Progenitor cell of endocrine pancreas (in vitro differentiated cells): ENCODE measurements at places on chromosomes 16 and 17.

GRCh38 chr16:73149334-73149733 lies 101.4 kb upstream of the ZFHX3 start:
- no peak for DNase-seq

DNA sequence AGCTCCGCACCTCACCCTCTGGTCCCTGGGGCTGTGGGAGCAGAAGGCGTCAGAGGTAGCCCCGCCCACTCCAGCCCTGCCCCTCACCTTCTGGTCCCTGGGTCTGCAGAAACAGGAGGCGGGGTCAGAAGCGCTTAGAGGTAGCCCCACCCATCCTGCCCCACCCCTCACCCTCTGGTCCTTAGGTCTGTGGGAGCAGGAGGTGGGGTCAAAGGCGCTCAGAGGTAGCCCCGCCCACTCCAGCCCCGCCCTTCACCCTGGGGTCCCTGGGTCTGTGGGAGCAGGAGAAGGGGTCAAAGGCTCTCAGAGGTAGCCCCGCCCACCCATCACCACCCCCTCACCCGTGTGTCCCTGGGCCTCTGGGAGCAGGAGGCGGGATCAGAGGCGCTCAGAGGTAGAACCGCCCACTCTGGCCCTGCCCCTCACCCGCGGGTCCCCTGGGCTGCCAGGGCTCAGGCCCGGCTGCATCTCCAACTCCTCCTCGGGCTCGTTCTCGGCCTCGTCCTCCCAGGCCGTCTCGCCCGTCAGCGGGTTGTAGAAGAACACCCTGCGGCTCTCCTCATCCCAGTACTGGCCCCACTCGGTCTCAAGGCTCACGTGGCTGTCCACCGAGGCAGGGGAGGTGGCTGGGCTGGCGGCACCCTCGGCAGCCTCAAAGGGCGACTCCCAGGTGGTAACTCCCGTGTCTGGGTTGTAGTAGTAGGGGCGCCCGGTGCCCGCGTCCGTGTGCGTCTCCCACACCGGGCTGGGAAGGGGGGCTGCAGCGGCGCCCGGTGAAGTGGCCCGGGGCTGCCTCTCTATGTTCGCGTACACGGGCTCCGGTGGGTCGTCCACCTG lies 27.2 kb downstream of the ARHGAP27 start:
- DNase-seq = peak; percentile 57

DNA sequence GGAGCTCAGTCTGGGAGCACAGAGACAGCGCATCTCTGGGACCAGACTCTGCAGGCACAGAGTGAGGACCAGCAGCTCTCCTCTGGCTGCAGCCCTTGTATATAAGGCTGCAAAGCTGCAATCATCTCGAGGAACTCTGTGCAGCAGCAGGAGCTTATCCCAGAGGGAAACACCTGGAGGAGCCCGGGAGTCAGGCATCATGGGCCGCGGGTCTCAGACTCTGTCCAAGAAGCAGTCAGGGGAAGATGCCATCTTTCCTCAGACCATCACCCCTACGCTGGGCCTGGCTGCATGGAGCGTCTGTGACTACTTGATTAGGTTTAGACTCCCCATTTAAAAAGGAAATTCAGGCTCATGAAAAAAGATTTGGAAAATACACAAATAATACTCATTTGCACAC lies 122.0 kb downstream of the IRF8 start:
- DNase-seq = no peak

DNA sequence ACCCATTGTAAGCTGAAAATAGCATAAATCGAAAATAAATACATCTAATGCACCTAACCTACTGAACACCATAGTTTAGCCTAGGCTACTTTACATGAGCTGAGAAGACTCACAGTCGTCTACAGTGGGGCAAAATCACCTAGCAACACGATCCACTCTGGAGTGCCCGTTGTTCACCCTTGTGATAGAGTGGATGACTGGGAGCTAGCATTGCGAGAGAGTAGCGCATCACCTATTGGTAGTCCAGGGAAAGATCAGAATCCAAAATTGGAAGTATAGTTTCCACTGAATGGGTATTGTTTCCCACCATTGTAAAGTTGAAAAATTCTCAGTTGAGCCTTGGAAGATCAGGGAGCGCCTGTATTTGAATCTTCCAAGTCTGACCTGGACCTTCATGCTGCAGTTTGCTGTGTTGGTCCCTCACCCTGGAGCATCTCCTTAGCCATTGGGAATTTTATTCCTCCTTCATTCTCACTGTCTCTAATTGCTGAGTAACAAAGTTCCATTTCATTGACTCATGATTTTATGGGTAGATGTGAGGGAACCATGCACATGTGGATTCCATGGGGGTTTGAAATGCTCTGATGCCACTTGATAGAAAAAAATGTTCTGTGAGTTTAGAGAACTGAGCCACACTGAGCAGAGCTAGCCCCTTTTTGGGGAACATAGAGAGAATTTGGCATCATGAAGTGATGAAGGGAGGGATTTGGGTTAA lies 19.6 kb downstream of the AKAP1 start:
- no peak for DNase-seq

DNA sequence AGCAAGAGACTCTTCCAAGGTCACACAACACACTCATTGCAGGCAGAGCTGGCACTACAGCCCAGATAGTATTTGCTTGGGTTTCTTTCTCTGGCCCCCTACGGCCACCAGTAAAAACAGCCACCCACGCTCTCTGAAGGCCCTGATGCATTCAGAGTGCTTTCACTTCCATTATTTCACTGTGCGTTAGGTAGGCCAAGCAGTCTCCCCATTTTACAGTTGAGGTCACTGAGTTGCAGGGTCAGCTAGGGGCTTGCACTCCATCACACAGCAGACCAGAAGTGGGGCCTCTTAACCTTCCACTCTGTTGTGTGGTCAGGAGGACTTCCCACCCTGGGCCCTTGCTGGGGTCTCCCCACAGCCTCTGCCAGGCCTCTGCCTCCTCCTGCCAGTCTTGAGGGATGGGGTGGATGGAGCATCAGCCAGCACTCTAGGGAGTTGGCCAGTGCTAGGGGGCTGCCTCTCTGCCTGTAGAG lies 2.5 kb downstream of the TBX21 start:
- no peak for DNase-seq

GRCh38 chr17:75774991-75775668 lies 9.5 kb upstream of the UNK start:
- no peak for DNase-seq

DNA sequence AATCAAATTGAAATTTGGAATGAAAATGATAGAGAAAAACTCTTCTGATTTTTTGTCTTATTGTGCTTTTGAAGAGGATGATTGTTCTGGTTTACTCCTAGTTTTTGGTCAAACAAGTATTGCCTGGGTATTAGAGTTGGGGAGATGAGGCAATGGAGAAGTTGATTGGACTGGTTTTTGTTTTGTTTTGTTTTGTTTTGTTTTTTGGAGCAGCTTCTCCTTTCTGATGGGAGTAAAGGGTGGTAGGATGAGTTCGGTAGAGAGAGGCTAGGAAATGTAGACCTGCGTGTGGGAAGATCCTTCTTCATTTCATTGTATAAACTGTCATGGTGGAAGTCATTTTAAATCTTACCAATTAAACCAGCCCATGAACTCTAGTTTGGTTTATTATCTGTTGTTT lies 17.7 kb downstream of the ATP6V0A1 start:
- no peak for DNase-seq

GRCh38 chr17:3035968-3036280 lies 27.5 kb downstream of the OR1D5 start:
- no peak for DNase-seq

DNA sequence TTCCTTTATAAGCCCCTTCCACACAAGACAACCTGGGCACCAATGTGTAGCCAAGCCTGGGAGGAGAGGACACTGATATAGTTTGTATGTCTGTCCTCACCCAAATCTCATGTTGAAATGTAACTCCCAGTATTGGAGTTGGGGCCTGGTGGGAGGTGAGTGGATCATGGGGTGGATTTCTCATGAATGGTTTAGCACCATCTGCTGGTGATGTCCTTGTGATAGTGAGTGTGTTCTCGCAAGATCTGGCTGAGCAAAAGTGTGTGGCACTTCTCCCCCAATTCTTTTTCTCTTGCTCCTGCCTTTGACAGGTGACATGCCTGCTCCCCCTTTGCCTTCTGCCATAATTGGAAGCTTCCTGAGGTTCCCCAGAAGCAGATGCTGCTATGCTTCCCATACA lies 135.8 kb downstream of the USP31 start:
- DNase-seq = no peak

- no peak for DNase-seq
Observed at GRCh38 chr16:3036726-3037315, at the start of gene BICDL2. Gene BICDL2, minus strand, starts transcription at chr16:3036944. Its CDS starts 1,448 bp downstream, at chr16:3035496.

DNA sequence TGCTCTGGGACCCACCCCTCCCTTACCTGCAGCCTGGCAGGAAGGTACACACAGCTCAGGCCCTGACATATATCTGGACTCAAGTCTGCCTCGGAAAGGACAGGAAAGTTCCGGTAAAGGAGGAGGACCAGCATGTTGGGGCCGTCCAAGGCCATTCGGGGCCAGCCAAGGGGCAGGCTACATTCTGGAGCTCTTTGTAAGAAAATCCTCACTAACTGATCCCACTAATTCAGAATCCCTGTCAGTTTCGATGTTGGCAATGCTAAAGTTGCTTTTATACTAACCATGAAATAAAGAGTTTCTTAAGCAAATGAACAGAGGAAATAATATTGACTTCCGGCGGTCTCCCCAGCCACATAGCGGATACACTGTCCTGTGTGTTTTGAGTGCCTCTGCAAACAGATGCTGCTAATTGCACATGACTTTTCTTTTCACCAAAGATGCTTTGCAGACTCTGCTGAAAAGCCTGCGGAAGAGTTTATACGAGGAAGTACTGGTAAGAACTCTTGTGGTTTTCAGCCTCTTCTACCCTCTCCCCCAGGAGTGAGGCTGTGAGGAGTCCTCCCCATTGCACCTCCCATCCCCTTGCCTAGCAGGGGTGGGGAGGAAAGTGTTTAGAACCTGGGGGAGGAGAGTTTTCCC lies 54.8 kb downstream of the PLXDC1 start:
- no peak for DNase-seq

DNA sequence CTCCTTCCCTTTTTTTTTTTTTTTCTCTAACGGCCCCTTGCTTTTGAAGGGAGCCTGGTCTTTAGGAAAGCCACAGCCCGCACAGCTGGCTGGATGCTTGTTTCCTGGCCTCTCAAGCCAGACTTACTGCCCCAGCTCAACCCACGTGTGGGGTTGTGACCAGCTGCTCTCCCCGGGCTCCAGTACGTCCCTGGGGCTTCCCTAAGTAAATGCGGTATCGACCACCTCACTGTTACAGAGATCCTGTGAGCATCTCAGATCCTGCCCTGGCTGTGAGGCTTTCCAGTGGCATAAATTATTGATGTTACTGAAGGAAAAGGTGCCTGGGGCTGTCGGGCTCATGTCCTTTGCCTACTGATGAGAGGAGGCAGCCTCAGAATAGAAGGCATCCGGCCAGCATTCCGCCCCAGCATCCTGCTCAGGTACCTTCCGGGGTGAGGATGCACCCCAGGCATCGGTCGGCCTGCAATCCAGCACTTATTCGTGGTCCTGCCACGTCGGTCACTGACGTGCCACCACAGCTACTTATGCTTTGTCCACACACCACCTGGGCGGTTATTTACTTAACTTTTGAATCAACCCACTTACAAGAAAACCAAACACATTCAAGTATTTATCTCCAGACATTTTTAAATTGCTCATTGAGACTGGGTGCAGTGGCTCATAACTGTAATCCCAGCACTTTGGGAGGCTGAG lies 9.6 kb downstream of the GPRC5B start:
- DNase-seq = no peak

- DNase-seq = no peak
Observed at GRCh38 chr16:698911-699671, 6.5 kb downstream of the FBXL16 start.

DNA sequence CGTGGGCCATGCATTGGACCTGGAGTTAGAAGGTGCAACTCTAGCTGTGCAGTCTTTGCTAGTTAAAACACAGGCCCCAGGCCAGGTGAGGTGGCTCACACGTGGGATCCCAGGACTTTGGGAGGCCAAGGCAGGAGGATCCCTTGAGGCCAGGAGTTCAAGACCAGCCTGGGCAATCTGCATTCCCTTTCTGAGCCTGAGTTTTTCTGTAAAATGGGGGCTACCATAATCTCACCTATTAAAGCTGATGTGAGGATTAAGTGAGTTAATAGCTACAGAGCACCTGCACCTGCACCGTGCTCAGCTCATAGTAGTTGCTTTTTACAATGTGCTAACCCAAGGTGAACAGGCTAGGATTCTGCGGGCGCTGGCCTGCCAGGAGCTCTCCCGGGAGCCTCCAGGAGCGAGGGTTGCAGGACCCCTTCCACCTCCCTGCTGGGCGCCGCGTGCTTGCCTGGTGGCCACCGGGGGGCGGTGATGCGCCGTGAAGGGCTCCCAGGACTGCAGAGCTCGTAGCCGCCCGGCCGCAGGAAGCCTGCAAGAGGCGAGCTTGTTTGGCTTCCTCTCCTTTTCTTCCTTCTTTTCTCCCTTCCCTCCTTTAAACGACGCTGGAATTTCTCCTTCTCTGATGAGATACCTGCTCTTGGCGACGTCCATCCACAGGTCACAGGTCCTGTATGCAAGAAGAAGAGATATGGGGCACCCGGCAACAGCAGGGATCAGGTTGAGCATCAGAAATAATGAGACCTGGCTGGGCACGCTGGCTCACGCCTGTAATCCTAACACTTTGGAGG lies 51.3 kb downstream of the ZFP90 start:
- DNase-seq = peak; percentile 59

DNA sequence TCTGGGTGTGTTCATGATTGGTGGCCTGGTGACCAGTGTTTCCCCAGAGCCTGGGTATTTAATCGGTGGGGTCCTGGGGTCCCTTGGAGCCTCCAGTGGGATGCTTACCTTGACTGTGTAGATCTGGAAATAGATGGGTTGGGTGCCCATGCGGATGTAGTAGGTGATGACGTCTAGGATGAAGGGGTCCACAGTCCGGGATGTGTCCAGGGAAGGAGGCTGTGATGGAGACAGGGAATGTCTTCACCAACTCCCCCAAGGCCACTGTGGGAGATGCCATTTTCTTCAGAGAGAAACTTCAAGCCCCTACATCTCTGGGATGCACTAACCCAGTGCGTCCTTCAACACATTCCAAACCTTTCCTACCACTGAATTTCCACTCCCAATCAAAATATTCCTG lies 24.1 kb upstream of the MFSD6L start:
- no peak for DNase-seq

- DNase-seq = no peak
Observed at GRCh38 chr16:27113341-27113841, 46.7 kb downstream of the C16orf82 start.

GRCh38 chr16:56872863-56873391 lies 7.9 kb downstream of the SLC12A3 start:
- no peak for DNase-seq

GRCh38 chr17:47898241-47898640 lies 2.2 kb downstream of the SP2 start:
- DNase-seq = no peak

- DNase-seq = no peak
Observed at GRCh38 chr16:29226782-29227181, 179.7 kb downstream of the NPIPB11 start.

DNA sequence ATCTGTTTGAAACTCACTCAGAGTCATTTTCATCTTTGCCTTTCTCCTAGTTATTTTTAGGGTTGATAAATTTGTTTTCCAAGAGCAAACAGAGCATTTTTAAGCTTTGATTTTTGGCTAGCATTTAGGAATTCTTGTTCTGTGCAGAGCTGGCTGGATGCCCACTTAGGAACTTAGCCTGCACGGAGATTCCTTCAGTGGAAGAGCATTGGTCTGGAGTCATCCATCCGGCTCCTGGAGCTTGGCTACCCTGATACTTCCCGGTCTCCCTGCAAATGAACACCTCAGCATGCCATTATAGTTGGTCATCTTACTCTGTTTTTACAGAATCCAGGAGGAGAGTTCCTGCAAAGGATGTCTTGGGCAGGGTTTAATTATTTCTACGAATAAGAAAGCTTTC lies 57.1 kb downstream of the SPECC1 start:
- DNase-seq = no peak

GRCh38 chr17:16107165-16107770 lies 107.6 kb downstream of the TTC19 start:
- DNase-seq = no peak

- DNase-seq = no peak
Observed at GRCh38 chr17:81323083-81323369, 27.9 kb upstream of the SLC38A10 start.
